ENCODE measurements at places on chromosomes 4 and X.

DNA sequence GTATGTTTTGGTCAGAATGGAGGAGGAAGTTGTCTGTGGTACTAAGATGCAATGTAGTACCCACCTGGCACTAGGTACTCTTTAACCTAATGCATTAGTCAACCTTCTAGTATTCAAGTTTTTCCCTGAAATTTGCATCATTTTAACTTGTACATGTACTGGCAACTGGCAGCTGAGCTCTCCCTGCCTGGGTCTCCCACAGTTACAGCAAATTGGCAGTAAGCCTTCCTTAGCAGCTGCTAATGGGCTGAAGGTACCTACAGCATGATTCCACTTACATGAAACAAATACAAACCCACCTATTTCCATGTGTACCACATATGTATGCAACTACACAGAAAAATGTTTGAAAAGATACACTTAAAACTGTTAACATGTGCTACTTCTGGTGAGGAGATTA lies 8.1 kb upstream of the KLHL2 start:
- no peak for DNase-seq

GRCh38 chr4:3291411-3291968 lies 1.3 kb upstream of the RGS12 start:
- DNase-seq: peak; percentile 59

- no peak for DNase-seq
Observed at GRCh38 chr4:82677327-82677726, 115.5 kb upstream of the TMEM150C start.

DNA sequence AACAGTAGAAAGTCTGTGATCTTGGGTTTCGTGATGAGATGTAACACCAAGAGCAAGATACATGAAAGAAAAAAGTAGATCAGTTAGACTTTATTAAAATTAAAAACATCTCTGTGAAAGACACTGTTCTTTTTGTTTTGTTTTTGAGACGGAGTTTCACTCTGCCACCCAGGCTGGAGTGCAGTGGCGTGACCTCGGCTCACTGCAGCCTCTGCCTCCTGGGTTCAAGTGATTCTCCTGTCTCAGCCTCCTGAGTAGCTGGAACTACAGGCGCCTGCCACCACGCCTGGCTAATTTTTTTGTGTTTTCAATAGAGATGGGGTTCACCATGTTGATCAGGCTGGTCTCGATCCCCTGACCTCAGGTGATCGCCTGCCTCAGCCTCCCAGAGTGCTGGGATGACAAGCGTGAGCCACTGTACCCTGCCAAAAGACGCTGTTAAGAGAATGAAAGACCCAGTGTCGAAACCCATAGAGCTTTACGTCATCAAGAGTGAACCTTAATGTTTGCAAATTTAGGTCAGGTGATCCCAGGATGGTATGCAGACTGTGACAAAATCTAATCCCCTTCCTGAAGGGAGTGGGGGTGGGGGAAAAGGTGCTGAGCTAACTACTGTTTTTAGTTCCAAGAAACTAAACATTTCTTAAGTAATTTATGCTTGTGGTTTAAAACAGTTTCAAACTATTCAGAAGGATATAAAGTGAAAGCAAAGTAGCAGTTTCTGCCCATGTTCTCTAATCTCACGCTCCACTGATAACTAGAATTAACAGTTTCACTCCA lies 8.0 kb downstream of the OFD1 start:
- DNase-seq: no peak

DNA sequence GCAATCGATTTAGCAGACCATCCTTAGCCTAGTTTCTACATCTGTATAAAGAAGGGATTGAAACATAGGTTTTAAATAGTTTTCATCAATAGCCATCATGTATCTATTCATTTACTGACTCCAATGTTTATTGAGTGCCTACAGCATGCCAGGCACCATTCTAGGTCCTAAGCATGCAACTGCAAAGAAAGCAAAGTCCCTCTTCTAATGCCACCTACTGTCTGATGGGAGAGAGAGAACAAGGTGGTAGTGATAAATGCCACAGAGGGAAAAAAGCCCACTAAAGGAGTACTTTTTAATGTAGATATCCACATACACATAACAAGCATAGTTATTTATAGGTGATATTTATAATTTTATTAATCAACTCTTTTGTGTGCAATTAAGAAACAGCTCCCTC lies 67.6 kb upstream of the PPARGC1A start:
- no peak for DNase-seq

Measured in iPS-NIHi11 (cell line).